ENCODE measurements at places on chromosomes 13 and 19. TPM values are rescaled to one million over a fixed set of nuclear protein-coding genes. Genes with fewer than 3 reads are reported as not detected.

- no peak for DNase-seq
These were observed 574.2 kb downstream of the TBC1D4 start for GRCh38 chr13:74907788-74908187.

Gene KRTDAP
- total RNA-seq, result not detected

GRCh38 chr13:49996951-49997895, at the start of gene TRIM13:
Gene TRIM13 (plus strand): TSS chr13:49997042. CDS start chr13:50011941, 14,899 bp downstream.
- DNase-seq, result peak; percentile 92

- DNase-seq, result no peak
These were observed 71.8 kb downstream of the SPACA7 start for GRCh38 chr13:112447761-112448603.

DNA sequence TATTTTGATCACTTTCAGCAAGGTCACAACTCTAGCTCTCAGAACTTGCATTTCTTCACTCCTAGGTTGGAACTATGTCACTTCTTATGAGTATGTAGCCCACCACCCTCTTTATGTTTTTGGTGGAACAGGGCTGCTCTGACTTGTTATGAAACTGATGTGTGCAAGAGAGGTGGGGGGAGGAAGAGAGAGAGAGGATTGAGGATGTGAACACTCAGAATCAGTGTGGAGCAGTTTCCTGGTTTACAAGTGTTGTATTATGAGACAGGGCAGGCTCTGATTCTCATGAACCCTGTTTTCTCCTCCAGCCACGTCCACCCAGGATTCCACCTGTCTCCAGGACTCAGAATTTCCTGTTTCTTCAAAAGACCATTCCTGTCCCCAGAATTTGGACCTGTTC, 16.1 kb downstream of the ZNF317 start:
- no peak for DNase-seq

GRCh38 chr13:101307181-101307701, 109.1 kb downstream of the NALCN start:
- DNase-seq, result no peak

Gene KLK2
- not detected for total RNA-seq

Gene SLC35E1
- total RNA-seq, result 36.3 TPM

Gene ZNF844
- 1.5 TPM for total RNA-seq

All from A673 (cell line).